ENCODE measurements at places on chromosomes 4 and X.

DNA sequence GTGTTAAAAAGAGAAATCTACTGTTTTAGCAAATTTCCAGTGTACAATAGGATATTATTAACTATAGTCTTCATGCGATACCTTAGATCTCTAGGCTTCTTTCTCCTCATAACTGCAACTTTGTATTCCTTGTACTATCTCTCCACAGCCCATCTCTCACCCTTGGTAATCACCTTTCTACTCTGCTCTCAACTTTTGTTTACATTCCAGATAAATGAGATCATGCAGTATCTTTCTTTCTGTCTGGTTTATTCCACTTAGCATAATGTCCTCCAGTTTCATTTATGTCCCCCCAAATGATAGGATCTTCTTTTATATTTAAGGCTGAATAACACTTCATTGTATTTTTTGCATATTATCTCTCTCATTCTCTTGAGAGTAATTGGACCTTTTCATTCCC, 165.5 kb downstream of the HS3ST1 start:
- DNase-seq: no peak

DNA sequence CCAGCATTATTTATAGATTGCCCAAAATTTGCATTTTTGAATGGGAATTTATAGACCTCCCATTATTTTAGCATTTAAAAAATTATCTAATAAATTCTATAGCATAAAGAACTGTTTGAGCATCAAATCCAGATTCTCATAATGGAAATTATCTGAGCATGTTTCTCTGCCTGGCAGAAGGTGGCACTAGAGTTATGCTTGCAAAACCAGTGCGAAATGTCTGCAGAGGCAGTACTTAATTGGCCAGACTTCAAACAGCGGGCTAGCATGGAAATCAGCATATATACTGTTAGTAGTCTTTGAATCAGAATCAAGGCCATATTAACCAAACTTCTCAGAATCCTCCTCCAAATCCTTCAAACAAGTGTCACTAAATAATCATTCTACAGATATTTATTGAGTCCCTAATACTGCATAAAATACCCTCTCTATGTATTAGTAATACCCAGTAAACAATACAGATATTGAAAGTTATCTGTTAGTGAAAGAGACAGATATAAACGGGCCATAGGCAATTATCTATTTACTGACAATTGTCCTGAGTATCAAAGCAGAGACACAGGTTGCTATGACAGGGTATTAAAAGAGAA, 78.7 kb upstream of the DCLK2 start:
- DNase-seq: no peak

DNA sequence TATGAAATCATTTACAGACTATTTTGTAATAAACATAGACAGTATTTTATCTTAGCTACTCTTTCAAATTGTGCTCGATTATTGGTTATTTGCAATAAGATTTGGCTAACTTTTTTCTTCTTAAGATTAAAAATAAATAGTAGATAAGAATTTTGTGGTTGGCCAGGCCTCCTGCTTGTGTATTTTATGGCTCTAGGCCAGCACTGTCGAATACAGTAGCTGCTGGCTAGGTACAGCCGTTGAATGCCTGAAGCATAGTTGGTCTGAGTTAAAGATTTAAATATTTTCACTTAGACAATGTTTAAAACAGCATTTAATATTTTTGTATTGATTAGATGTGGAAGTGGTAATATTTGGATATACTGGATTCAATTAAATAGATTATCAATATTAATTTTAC, 481.0 kb downstream of the SPRY1 start:
- DNase-seq: no peak

GRCh38 chr4:104475652-104476051, 19.0 kb downstream of the CXXC4 start:
- DNase-seq: no peak

DNA sequence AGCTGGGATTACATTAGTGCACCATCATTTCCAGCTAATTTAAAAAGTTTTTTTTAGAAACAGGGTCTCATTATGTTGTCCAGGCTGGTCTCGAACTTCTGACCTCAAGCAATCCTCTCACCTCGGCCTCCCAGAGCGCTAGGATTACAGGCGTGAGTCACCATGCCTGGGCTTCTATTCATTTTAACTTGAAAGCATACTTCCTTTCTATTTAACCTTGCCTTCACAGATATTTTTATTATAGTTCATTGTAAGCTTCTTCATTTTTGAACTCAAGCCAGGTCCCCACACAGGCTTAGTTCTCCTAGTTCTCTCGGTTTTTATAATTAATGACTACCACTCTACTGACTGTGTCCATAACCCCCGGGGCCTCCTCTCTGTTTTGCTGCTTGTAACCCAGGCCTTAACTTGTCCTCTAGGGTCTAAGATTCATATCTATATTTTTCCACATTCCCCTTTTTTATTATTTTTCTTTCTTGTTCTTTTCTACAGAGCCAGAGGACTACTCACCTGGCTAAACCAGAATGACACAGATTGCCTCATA, 50.7 kb downstream of the SNX12 start:
- no peak for DNase-seq

DNA sequence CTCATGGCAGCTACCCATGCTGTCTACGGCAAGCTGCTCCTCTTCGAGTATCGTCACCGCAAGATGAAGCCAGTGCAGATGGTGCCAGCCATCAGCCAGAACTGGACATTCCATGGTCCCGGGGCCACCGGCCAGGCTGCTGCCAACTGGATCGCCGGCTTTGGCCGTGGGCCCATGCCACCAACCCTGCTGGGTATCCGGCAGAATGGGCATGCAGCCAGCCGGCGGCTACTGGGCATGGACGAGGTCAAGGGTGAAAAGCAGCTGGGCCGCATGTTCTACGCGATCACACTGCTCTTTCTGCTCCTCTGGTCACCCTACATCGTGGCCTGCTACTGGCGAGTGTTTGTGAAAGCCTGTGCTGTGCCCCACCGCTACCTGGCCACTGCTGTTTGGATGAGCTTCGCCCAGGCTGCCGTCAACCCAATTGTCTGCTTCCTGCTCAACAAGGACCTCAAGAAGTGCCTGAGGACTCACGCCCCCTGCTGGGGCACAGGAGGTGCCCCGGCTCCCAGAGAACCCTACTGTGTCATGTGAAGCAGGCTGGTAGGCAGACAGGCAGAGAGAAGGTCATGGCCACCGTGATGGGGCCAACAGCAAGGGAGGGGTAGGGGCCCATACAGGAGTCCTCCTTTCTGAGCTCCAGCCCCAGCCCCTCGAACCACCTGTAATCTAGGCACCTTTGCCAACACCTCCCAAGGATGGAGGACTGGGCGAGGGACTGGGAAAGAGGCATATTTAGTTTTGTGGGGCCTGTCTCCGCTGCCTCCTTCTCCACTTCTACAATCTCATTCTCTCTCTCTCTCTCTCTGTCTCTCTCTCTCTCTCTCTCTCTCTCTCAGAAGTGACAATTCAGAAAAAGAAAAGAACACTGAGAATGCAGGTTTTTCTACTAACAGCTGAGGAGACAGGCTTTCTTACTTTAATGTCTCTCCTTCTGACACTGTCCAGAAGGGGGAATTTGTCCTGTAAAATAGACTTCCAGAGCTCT, 4.7 kb upstream of the TSPYL2 start:
- no peak for DNase-seq

GRCh38 chrX:116239944-116240840, 69.6 kb downstream of the AGTR2 start:
- DNase-seq: no peak

GRCh38 chr4:81040012-81040659, 9.6 kb downstream of the BMP3 start:
- no peak for DNase-seq

DNA sequence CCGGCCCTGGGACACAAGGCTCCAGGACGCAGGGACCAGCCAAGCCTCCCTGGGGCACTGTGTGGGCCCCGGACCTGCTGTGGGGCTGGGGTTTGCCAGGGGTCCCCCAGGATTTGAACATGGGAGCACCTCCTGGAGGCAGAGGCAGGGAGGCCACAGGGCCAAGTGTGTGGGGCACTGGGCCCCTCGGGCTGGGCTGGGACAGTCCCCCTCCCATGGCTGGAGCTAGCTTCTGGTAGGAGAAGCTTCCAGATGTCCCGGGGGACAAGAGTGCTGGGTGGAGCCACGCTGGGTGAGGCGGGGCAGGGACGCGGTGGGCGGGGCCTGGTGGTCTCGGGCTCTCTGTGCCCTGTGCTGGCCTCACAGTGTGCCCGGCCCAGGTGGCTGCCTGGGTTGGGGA, 18.6 kb downstream of the FGFRL1 start:
- no peak for DNase-seq

GRCh38 chr4:176611381-176611780, 181.3 kb downstream of the VEGFC start:
- no peak for DNase-seq

- DNase-seq: no peak
These were observed 16.1 kb downstream of the TMEM175 start for GRCh38 chr4:948101-948935.

DNA sequence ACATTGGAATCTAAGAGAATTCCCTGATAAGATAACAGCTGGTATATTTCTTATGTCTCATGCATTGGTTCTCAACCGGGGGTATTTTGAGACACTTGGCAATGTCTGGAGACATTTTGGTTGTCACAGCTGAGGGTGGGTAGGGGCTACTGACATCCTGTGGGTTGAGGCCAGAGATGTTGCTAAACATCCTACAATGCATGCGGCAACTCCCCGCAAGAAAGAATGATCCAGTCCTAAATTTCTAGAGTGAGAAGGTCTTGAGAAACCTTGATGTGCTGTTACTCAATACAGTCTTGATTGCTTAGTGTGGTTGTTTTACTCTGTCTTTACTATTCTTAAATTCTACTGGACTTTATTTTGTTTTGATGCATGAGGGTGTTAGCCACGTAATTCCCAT, 287.2 kb downstream of the FRMPD4 start:
- DNase-seq: no peak

DNA sequence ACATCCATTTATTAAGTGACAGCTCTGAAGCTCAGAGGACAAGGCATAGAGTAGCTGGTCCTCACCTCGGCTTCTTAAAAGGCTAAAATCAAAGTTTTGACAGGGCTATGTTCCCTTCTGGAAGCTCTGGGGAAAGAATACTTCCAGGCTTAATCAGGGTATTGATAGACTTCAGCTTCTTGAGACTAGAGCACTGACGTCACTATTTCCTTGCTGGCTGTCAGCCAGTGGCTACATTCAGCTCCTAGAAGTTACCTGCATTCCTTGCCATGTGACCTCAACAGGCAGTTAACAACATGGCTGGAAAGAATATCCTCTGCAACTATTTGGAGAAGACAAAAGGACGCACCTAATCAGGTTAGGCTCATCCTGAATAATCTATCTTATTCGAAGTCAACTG, 1144.8 kb downstream of the ADGRL3 start:
- no peak for DNase-seq

- DNase-seq: no peak
These were observed at the start of gene P2RY10 for GRCh38 chrX:78945186-78945912. Gene P2RY10 (plus strand): TSS chrX:78945391. CDS start chrX:78960521, 15,130 bp downstream.

DNA sequence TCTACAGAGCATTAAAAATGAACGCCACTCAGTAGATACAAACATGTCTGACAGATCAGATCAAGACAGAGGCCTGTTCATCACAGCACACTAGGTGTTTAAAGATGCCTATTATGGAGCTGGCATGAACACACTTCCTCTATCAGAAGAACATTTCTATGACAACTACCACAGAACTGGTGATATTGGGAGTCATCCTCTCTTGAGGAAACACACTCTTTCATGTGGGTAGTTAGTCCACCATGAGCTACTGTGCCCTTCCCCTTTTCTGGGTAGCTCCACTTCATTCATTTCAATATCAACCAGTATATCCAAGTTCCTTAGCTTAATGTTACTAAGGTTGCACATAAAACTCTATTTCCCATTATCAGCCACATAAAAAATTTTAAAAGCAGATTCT, 46.7 kb downstream of the MAOB start:
- DNase-seq: no peak

DNA sequence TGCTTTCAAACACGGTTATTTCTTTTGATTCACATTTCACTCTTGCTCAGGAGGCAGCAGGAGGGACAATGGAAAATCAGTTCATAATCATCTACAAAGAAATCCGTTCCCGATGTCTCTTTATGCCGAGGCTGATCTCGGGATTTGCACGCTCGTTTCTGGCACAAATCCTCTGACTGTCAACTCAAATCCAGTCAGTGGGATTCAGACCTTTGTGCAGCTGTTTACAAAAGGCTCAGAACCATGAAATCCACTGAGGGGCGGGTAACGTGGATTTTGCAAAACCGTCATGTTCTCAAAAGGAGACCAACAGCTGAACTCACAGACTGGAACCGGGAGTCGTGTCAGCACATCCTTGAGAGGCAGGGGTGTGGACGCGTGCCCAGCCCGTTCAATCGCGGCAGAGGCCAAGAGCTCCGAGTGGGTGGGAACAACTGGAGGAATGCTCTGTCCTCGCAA, 46.4 kb downstream of the ACOX3 start:
- DNase-seq: no peak

DNA sequence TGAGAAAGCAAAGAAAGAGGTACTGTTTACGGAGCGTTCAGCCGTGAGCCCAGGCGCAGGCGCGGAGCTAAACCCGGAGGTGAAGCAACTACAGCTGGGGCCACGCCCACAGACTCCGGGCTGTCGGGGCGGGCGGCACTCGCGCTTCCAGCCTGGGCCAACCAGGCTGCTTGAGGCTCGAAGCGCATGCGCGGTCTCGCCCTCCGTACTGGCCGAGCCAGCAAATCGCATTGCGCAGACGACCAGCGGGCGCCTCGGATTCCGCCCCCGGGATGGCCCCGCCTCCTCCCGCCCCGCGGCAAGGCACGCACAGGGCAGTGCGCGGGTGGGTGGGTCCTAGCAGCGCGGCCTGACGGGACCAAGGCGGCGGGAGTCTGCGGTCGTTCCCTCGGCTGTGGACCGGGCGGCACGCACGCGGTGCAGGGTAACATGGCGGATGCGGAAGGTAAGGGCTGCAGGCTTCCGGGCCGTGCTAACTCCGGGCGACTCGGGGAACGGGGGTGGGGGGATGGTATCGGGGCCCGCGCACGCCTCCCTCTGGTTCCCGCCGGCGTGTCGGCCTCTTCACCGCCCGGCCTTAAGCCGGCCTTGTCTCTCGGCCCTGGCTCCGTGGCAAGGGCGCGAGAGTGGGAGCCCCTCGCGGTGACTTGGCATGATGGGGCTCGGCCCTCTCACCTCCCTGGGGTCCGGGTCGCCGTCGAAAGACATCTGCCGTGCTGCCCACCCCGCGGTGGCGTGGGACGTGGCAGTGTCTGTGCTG, at the start of gene DKC1:
Gene DKC1, plus strand, starts transcription at position 328 of the 760 bp plus-strand sequence. Its CDS starts 102 bp downstream, at position 430.
- peak; percentile 73 for DNase-seq

- DNase-seq: no peak
These were observed 441.6 kb upstream of the PITX2 start for GRCh38 chr4:111064342-111064993.

Data from stimulated activated CD8-positive, alpha-beta memory T cell treated with anti-CD3 and anti-CD28 coated beads, Interleukin-4, amount 100 ng/mL, for 4 hours (primary cell).